ENCODE measurements at places on chromosomes 13 and 19. TPM values are rescaled to one million over a fixed set of nuclear protein-coding genes. Genes with fewer than 3 reads are reported as not detected.

DNA sequence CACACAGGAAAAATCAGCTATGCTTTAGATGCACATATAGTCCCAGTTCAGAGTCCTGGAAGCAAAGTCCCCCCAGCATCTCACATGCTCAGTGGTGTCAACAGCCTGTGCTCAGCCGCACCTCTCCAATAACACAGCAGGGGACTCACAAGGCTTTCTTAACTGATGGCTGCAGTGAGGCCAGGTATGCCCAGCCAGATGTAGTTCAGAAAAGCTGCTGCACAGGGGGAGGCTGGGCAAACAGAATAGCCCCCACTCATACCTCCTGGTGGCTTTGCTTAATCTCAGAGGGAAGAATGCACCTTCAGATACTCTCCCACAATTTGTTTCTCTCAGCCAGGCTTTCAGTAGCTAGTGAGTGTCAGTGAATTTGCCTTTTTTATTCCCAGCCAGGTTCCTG lies 33.4 kb downstream of the FAM124A start:
- no peak for DNase-seq

GRCh38 chr13:75423946-75424345 lies 58.0 kb downstream of the TBC1D4 start:
- DNase-seq = no peak

DNA sequence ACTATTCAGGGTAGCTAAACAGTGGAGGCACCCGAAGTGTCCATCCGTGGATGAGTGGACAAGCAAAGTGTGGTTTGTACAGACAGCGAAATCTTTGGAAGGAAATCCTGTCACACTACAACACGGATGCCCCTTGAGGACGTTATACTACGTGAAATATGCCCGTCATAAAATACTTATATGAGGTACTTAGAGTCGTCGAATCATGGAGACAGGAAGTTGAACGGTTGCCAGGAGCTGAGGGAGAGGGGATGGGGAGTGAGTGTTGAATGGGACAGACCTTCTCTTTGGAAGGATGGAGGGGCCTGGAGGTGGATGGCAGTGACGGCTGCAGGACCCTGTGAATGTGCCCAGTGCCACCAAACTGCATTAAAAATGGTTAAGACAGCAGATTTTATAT lies 11.6 kb downstream of the ATP4B start:
- no peak for DNase-seq

DNA sequence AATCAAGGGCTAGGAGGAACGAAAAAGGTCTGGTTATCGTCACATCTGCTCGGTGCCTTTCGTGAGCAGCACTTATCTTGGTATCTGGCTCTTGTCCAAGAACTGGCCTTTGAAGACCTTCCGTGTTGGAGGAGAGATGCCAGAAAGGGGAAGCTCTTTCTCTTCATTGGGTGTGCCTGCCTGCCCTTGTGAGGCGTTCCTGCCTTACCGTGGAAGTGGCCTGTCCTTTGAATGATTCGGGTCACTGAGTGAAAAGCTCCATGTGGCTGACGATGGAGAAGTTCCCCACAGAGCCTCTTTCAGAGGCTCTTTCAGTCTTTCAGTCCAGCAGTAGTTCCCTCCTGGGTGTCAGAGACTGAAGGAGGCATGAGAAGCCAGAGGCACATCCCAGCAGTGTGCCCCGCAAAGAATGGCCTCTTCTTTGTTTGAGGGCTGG lies 121.5 kb upstream of the SLC10A2 start:
- no peak for DNase-seq

DNA sequence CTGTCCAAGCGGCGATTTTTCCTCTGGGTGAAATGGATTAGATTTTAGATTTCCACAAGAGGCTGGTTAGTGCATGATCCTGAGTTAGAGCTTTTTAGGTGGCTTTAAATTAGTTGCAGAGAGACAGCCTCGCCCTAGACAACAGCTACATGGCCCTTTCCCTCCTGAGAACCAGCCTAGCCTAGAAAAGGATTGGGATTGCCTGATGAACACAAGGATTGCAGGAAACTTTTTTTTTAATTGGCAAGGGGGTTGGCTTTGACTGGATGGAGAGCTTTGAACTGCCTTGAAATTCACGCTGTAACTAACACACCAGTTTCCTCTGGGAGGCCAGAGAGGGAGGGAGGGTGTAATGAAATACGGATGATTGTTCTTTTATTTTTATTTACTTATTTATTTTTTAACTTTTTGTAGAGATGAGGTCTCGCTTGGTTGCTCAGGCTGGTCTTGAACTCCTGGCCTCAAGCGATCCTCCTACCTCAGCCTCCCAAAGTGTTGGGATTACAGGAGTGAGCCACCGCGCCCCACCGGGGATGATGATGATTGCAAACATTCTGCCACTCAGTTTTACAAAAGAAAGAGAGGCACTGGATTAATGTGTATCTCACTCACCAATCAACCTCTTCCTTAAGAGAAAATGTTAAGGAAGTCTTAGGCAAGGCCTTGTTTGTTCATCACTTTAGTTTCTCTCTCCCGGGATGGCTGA lies 1.9 kb downstream of the LDLR start:
- no peak for DNase-seq

- DNase-seq = no peak
Observed at GRCh38 chr13:102799426-102800144, 666 bp downstream of the BIVM start.

- DNase-seq = no peak
Observed at GRCh38 chr19:3849092-3849491, 19.7 kb downstream of the ZFR2 start.

DNA sequence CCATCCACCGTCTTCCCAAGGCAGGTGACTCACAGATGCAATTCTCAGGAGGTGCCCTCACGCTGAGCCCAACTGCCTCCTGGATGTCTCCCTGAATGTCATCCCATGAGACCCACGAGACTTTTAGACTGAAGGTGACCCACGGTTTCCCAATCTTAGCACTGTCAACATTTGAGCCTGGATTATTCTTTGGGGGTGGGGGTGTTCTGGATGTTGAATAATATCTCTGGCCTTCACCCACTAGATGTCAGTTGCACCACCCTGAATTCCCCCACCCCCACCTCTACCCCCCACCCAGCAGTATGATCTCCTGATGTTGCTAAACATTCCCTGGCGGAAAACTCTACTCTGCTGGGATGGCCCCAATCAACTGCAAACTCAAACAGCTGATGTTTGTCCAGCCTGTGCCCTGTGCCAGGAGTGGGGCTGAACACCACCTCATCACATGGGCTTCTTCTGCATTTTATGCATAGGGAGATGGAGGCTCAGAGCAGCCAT lies 2.2 kb upstream of the CYP4F22 start:
- DNase-seq = no peak

Gene ZNF490
- 8.4 TPM for total RNA-seq

Gene CYP4F2
- 1.1 TPM for total RNA-seq

Gene FXYD3
- 0.44 TPM for total RNA-seq

Gene FARSA
- 141 TPM for total RNA-seq

Gene SIGLEC5
- total RNA-seq = 1.1 TPM

Gene SMAD9
- 0.05 TPM for total RNA-seq

Gene CALM3
- 371 TPM for total RNA-seq
